ENCODE measurements at places on chromosomes 4 and X. TPM values are rescaled to one million over a fixed set of nuclear protein-coding genes. Genes with fewer than 3 reads are reported as not detected.
A peak's percentile ranks its signal among the peaks of the same experiment; 100 is the strongest.

- H3K27me3 ChIP-seq = no peaks in the 10 kb centered on the region
- no peak for DNase-seq
- no peaks in the 10 kb centered on the region for H3K36me3 ChIP-seq
- no peak overlapping the region for H3K4me3 ChIP-seq
- peaks cover 7% of the 10 kb centered on the region for H3K4me1 ChIP-seq
Measured at GRCh38 chr4:129344058-129344457, 248.1 kb downstream of the C4orf33 start.

Gene SSX2
- total RNA-seq = not detected

DNA sequence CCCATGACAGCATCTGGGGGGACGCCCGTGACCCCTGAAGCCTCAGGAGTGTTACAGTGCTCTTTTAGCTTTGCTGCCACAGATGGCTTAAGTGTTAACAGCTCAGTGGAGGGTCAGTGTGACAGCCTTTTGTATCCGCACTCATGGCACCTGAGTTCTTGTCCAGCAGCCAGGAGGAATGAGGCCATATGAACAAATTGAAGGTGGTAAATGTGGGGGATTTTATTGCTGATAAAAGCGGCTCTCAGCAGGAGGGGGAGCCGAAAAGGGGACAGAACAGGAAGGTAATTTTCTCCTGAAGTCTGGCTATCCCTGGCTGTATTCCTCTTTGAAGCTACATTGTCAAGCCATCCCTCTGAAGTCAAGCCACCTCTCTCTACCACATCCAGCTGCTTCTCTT lies 441.0 kb downstream of the RAPGEF2 start:
- H3K27ac ChIP-seq = no peak overlapping the region
- H3K27me3 ChIP-seq = no peaks in the 10 kb centered on the region
- H3K36me3 ChIP-seq = no peaks in the 10 kb centered on the region

DNA sequence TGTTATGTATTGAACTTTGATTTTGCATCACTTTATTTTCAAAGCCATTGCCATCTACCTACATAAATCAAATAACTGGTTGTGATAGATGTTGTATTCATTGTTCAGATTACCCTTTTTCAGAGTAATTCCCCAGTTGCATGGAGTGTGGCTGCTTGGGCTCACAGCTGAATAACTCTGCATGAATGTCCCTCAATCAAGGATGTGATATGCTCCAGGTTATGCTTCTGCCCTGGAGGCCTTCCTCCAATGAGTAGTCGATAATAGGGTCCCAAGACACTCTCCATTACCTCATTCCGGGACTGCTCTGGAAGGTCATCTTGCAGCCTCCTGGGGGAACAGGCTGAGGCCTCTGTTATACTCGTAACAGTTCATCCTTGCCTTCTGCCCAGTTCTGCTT lies 251.8 kb downstream of the ADGRL3 start:
- H3K4me1 ChIP-seq = no peaks in the 10 kb centered on the region
- H3K4me3 ChIP-seq = no peak overlapping the region
- no peak for DNase-seq
- H3K27ac ChIP-seq = no peak overlapping the region
- no peaks in the 10 kb centered on the region for H3K27me3 ChIP-seq

Gene CLCN4
- total RNA-seq = 1.2 TPM

DNA sequence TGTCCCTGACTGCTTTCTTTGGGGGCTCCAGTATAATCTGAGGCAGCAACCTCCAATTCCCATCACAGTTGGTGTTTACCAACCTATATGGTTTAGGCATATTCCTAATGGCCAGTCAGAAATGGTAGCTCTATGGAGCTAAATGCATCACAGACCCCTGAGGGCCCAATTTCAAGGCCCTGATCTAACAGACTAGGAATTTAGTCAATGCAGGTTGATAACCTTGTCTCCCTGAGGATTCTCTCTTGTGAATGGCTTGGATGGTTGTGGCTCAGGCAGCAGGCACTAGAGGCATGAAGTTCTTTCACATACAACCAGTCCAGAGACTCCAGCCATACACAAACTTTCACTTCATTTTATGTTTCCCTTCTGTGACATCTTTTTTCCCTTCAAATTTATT lies 59.4 kb downstream of the TMPRSS11F start:
- H3K4me1 ChIP-seq = no peaks in the 10 kb centered on the region
- no peak overlapping the region for H3K27ac ChIP-seq
- no peaks in the 10 kb centered on the region for H3K36me3 ChIP-seq

DNA sequence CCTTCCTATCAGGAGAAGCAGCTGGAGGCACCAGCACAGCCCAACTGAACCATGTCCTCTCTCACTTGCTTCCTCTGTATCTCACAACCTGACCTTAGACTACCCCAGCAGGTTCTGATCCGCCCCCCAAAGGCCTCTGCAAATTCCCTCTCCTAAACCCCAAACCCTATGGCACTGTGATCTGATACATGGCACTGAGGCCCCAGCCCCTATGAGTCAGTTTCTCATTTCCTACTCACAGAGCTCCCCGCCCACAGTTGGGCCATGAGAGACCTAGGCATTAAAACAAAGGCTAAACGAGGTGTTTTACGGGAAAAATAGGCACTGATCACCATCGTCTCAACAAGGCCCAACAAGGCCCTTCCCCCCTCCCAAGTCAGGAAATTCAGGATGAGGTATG lies 19.1 kb downstream of the SASH3 start:
- DNase-seq = no peak
- no peaks in the 10 kb centered on the region for H3K27me3 ChIP-seq
- no peak overlapping the region for H3K4me3 ChIP-seq
- H3K4me1 ChIP-seq = no peaks in the 10 kb centered on the region

GRCh38 chrX:136189222-136189621 lies 41.9 kb downstream of the FHL1 start:
- no peaks in the 10 kb centered on the region for H3K27me3 ChIP-seq
- H3K4me1 ChIP-seq = peaks cover 33% of the 10 kb centered on the region
- DNase-seq = no peak
- H3K4me3 ChIP-seq = no peak overlapping the region
- no peaks in the 10 kb centered on the region for H3K36me3 ChIP-seq

DNA sequence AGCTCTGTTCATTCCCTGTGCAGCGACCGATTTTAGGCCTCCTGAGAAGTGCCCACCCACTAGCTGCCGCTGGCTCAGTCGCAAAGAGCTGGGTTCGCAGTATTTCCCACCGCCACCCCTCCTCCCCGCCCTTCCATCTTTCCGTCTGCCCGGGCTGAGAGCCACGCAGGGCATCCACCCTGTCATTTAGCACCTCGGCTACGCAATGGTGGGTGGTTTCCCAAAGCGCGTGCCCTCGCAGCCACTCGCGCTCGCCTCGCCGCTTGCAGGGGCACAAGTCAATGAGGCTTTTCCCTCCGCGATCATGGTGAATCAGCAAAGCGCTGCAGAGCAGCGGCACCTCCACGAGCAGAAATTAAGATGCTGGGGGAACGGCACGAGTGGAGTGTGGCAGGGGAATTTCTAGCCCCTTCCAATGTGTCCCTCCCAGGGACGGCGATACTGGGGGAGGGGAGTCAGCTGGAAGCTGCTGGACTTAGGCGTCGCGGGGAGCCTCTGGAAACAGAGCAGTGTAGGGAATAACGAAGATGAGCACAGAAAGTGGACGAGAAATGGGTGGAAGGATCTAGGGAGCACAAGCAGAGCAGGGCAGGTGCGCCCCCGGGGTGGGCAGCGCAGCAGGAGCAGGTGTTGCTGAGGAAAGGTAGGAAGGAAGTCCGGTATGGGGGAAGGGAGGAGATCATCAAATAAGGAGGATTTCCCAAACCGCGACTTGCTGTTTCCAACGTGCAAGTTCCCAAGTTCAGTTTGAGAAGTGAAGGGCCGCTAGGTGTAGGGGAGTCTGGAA lies 2.4 kb upstream of the PTCHD1 start:
- H3K36me3 ChIP-seq = no peaks in the 10 kb centered on the region
- no peaks in the 10 kb centered on the region for H3K27me3 ChIP-seq
- peaks cover 7% of the 10 kb centered on the region for H3K4me1 ChIP-seq

Gene HMX1
- not detected for total RNA-seq

DNA sequence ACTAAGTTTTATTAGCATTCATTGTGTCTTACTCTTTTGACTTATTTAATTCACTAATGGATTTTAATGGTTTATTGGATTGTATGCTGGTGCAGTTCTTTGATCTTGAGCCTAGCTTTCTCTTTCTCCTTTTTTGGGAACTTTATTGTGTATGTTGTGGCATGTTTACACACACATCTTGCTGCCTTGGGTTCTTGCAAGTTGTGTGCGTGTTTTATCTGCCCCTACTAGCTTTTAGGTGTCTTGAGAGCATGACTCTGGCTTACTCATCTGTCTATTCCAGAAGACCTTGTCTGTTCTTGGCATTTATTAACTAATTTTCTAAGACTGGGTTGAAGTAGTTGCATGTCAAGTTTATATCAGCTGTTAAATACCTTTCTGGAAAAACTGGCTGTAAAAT lies 2.7 kb downstream of the TMEM165 start:
- H3K27me3 ChIP-seq = no peaks in the 10 kb centered on the region
- DNase-seq = no peak
- H3K27ac ChIP-seq = peak overlapping the region; percentile 99
- no peaks in the 10 kb centered on the region for H3K36me3 ChIP-seq

Gene SPANXN4
- not detected for total RNA-seq

- H3K4me3 ChIP-seq = no peak overlapping the region
- H3K36me3 ChIP-seq = no peaks in the 10 kb centered on the region
- peak; percentile 25 for DNase-seq
- H3K4me1 ChIP-seq = no peaks in the 10 kb centered on the region
- H3K27me3 ChIP-seq = no peaks in the 10 kb centered on the region
- no peak overlapping the region for H3K27ac ChIP-seq
Measured at GRCh38 chr4:5137927-5138326, 86.6 kb downstream of the STK32B start.

- no peak for DNase-seq
- no peak overlapping the region for H3K27ac ChIP-seq
- peaks cover 20% of the 10 kb centered on the region for H3K4me1 ChIP-seq
- no peaks in the 10 kb centered on the region for H3K27me3 ChIP-seq
- no peak overlapping the region for H3K4me3 ChIP-seq
Measured at GRCh38 chr4:26334366-26334765, 13.6 kb downstream of the RBPJ start.

- no peaks in the 10 kb centered on the region for H3K4me1 ChIP-seq
- no peak overlapping the region for H3K4me3 ChIP-seq
Measured at GRCh38 chr4:74618659-74619058, 173.7 kb downstream of the AREG start.

DNA sequence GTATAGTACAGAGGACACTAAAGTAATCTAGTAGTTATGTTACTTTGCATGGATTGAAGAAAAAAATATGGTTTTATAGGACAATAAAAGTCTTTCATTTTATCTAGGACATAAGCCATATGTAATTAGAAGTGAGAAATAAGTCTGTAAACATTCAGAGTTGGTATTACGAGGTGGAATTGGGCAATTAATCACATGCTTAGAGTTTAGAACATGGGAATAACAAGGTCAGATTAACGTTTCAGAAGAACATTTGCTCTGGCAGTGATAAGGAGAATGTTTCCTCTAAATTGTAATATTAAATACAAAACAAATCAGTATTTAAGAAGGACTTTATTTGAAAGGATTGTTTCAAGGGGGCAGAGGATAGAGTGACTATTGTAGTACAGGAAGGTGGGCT lies 15.6 kb upstream of the SULT1E1 start:
- H3K27me3 ChIP-seq = no peaks in the 10 kb centered on the region
- no peaks in the 10 kb centered on the region for H3K4me1 ChIP-seq
- H3K4me3 ChIP-seq = no peak overlapping the region
- DNase-seq = no peak

- H3K4me3 ChIP-seq = no peak overlapping the region
- H3K4me1 ChIP-seq = no peaks in the 10 kb centered on the region
- no peaks in the 10 kb centered on the region for H3K27me3 ChIP-seq
- H3K36me3 ChIP-seq = no peaks in the 10 kb centered on the region
Measured at GRCh38 chr4:44652002-44652401, 577 bp upstream of the YIPF7 start.

GRCh38 chr4:112253382-112254000 lies 21.9 kb downstream of the AP1AR start:
- H3K4me1 ChIP-seq = no peaks in the 10 kb centered on the region
- H3K4me3 ChIP-seq = no peak overlapping the region
- H3K27ac ChIP-seq = no peak overlapping the region
- H3K36me3 ChIP-seq = no peaks in the 10 kb centered on the region
- no peaks in the 10 kb centered on the region for H3K27me3 ChIP-seq

DNA sequence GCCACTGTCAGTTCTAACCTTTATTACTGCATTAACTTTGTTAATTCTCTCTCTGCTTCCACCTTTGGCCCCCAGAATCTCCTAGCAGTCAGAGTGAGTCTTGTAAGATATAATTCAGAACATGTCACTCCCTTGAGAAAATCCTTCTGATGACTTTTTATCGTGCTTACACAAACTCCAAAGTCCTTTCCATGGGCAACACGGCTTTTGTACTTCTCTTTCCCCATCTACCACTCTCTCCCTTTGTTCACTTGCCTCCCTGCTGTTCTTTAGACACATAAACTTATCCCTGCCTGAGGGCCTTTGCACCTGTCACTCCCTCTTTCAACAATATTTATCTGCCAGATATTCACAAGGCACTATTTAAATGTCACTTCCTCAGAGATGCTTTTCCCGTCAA lies 64.8 kb downstream of the MAOB start:
- no peaks in the 10 kb centered on the region for H3K36me3 ChIP-seq
- no peak for DNase-seq
- H3K27ac ChIP-seq = no peak overlapping the region
- no peak overlapping the region for H3K4me3 ChIP-seq
- H3K27me3 ChIP-seq = no peaks in the 10 kb centered on the region

- no peaks in the 10 kb centered on the region for H3K4me1 ChIP-seq
- H3K4me3 ChIP-seq = no peak overlapping the region
- no peak for DNase-seq
- no peaks in the 10 kb centered on the region for H3K27me3 ChIP-seq
Measured at GRCh38 chrX:117910216-117910615, 206.4 kb downstream of the KLHL13 start.

All from vagina (tissue), 2 donors.